ENCODE measurements at places on chromosomes 7 and 10.
A peak's percentile ranks its signal among the peaks of the same experiment; 100 is the strongest.

DNA sequence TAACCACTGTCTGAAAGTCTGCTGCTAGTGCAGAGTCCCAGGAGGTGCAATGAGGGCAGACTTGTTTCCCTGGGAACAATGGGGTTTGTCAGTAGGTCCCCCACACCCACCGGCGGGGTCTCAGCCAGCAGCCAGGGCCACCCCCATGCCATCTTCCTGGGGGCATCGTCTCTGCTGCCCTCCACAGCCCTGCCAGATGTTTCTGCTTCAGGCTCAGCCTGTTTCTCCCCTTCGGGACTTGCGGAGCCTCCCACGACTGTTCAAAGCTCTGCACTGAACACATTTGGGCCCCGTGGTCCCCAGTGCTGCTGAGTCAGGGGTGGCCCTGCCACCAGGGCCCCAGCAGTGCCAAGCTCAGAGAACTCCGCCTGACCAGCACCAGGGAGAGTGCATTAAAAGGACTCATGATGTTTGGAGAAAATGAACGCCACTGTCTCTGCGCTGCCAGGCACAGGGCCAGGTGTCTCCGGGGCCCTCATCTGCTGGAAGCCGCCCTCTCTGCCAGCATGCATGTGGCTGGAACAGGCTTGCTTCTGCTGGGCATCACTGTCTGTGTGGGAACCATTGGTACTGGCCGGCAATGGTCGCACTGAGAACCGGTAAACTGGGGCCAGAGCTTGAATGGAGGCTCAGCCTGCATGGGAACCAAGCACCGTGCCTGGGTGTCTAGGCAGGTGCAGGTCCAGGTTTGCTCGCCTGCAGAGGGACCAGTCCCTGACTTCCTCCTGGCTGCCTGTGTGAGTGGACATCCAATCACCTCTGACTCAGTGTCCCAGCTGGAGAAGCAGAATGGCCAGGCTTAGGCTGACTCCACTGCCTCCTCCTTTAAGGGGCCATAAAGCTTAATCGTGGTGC is 345.1 kb downstream of the GLRX3 start:
- DNase-seq, result no peak

DNA sequence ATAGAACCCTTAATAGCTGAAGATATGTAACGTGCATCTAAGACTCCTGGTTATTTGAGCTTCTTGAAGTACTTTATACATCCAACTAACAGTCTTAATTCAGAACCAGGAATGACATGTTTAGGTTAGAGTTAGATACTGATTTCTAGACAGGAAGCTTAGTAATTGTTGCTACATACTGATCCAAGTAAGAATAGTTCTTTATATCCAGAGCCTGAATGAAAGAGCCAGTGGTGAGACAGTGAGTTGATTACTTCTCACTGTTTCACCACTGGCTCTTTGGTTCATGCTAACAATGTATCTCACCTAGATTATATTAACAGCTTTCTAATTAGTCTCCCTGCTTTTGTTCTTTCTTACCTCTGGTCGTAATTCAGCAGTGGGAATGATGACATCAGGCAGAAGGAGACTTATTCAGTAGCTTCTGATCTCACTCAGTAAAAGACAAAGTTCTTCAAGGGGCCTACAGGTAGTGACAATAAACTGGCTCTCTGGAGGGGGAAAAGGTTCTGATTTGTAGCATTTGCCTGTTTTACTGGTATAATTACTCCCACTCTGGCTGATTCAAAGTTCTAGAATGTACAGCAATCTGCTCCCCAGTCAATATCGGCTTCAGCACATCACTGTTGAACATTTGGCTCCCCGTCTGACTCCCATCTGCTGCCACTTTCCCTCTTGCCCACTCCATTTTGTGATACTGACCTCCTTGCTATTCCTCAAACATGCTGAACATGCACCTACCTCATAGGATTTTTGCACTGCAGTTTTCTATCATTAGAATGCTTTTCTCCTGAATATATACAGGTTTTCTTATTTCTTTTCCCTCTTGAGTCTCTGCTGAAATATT is 29.1 kb downstream of the MCU start:
- DNase-seq, result peak; percentile 38

DNA sequence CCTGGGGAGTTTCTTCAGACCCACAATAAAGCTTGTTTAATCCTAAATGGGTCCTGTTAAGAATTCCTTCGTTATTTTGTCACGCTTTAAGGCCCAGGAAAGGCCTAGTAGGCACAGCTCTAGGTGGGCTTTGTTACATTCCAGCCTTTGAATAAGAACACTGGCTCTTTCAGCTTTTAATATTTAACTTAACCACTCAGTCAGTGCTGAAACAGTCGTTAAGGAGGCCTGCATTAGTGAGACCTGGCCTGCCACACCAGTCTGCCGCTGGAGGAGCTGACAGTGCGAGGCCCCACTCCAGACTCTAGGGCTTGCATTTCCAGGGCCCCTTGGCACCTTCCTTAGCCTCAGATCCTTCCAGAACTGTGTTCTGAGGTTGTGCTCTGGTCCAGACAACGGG is 351.4 kb downstream of the GLRX3 start:
- DNase-seq, result no peak

GRCh38 chr7:1287752-1288201 is 55.1 kb downstream of the UNCX start:
- DNase-seq, result no peak

DNA sequence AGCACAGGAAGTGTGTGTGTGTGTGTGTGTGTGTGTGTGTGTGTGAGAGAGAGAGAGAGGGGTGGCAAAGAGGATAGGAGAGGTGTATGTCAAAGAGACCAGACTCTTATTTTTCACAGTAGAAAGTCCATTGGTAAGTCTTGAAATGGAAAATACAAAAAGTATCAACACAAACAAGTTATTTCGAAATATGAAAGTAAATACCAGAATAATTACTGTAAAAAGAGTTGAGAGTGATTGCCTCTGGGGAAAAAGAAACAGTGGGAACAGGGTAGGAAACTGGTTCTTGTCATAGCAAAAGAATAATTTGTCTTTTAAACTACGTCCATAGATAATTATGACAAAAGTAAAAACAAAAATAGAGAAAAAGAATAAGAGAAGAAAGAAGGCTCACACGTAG is 29.0 kb upstream of the EIF5AL1 start:
- DNase-seq, result peak; percentile 35

DNA sequence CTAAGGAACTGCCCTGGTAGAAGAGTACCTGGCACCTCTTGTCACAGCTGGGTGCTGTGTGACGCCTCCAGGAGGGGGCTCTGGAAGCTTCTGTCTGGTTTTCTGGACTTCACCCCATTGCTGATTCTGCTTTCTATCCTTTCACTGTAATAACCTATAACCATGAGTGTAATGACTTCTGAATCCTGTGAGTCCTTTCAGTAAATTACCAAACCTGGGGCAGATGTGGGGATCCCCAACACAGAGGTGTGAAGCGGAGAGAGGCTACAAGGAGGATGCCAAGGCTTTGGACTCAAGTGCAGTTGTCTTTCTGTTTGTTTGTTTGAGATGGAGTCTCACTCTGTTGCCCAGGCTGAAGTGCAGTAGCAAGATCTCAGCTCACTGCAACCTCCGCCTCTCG is 143.7 kb downstream of the SFMBT2 start:
- no peak for DNase-seq

GRCh38 chr7:113143486-113144257 is 25.3 kb upstream of the SMIM30 start:
- no peak for DNase-seq

GRCh38 chr7:39306016-39306570 is 260.1 kb upstream of the YAE1 start:
- DNase-seq, result no peak

GRCh38 chr10:119777686-119778085 is 51.8 kb downstream of the INPP5F start:
- DNase-seq, result no peak

DNA sequence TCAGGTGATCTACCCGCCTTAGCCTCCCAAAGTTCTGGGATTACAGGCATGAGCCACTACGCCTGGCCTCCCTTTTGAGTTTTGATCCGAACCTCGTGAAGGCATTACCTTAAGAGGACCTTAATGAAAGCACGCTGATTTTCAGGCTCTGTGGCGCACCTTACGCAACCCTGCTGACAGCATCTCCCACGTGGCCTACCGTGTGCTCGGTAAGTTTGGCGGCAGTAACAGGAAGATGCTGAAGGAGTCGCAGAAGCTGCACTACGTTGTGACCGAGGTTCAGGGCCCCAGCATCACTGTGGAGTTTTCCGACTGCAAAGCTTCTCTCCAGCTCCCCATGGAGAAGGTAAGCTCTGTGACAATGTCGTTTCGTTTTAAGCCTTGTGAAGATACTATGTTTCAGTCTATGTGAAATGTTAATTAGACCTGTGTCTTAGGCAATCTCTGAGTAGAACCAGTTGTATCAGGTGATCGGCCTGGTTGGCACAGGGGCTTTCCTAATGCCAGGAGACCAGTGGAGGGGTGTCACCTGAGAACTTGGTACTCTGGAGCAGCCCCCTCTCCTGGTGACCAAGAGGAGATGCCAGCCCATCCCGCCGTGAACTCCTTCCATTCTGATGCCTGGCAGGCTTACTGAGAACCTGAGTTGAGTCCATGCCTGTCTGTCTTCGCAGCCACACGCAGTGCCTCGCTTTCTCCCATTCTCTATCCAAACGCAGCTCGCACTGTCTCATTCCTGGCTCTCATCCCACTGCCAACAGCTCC is 43.5 kb downstream of the TRRAP start:
- DNase-seq, result no peak

All from fibroblast of the aortic adventitia (primary cell).